ENCODE measurements at places on chromosomes 4 and X.
A peak's percentile ranks its signal among the peaks of the same experiment; 100 is the strongest.

DNA sequence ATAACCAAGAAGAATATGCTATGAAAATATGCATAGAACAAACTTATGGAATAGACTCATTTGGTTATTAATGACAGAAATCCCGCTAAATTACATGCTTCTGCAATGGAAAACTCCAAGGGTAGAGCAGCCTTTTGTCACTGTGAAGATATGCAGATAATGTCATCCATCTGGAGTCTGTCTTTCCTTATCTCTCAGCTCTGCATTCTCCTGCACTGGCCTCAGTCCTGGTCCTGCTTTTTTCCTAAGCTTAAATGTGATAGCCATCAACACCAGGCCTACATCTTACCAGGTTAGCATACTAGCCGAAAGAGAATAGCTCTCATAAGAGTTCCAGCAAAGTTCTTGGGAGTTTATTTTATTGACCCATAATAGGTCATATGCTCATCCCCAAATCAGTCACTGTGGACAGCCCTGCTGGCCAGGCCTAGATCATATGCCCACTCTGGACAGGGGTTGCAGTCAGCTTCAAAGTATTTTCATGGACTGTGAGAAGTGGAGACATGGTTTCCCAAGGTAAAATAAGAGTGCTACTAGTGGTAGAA is 86.5 kb upstream of the LEF1 start:
- H3K4me1 ChIP-seq = no peaks in the 10 kb centered on the region
- no peaks in the 10 kb centered on the region for H3K27me3 ChIP-seq
- no peaks in the 10 kb centered on the region for H3K36me3 ChIP-seq
- DNase-seq = no peak

DNA sequence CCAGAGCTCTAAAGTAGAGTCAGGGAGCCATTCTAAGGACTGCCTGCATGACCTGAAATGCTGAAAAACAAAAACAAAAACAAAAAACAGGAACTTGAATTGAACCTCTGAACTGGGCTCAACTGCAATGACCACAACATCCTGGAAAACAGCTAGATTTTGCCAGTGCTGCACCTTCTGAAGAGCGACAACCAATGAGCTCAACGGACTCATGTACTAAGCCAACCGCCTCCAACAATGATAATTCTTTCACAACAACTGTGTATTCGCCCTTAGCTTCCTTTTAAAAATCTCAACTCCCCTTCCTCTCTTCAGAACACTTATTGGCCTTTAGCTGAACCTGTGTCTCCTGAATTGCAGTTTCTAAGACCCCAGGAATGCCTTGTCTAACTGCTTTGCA is 69.8 kb downstream of the HAUS3 start:
- H3K4me1 ChIP-seq = no peaks in the 10 kb centered on the region
- H3K4me3 ChIP-seq = no peak overlapping the region
- no peak for DNase-seq
- no peak overlapping the region for H3K27ac ChIP-seq

GRCh38 chr4:40856840-40857362 is 107.1 kb downstream of the NSUN7 start:
- peak overlapping the region; percentile 48 for H3K4me3 ChIP-seq
- peak; percentile 82 for DNase-seq
- H3K4me1 ChIP-seq = peaks cover 14% of the 10 kb centered on the region
- H3K27ac ChIP-seq = no peak overlapping the region
- peaks cover 14% of the 10 kb centered on the region for H3K36me3 ChIP-seq

- no peak overlapping the region for H3K4me3 ChIP-seq
- DNase-seq = no peak
- no peaks in the 10 kb centered on the region for H3K27me3 ChIP-seq
- no peak overlapping the region for H3K27ac ChIP-seq
- no peaks in the 10 kb centered on the region for H3K4me1 ChIP-seq
- H3K36me3 ChIP-seq = no peaks in the 10 kb centered on the region
Measured at GRCh38 chrX:57445076-57445475, 146.7 kb upstream of the ZXDB start.

- H3K36me3 ChIP-seq = no peaks in the 10 kb centered on the region
- no peak for DNase-seq
- no peaks in the 10 kb centered on the region for H3K27me3 ChIP-seq
- no peak overlapping the region for H3K27ac ChIP-seq
- H3K4me1 ChIP-seq = peaks cover 4% of the 10 kb centered on the region
Measured at GRCh38 chrX:18698737-18699650, 8.5 kb upstream of the PPEF1 start.

GRCh38 chr4:148162991-148163390 is 279.2 kb downstream of the NR3C2 start:
- no peak overlapping the region for H3K27ac ChIP-seq
- no peaks in the 10 kb centered on the region for H3K36me3 ChIP-seq
- no peak overlapping the region for H3K4me3 ChIP-seq

DNA sequence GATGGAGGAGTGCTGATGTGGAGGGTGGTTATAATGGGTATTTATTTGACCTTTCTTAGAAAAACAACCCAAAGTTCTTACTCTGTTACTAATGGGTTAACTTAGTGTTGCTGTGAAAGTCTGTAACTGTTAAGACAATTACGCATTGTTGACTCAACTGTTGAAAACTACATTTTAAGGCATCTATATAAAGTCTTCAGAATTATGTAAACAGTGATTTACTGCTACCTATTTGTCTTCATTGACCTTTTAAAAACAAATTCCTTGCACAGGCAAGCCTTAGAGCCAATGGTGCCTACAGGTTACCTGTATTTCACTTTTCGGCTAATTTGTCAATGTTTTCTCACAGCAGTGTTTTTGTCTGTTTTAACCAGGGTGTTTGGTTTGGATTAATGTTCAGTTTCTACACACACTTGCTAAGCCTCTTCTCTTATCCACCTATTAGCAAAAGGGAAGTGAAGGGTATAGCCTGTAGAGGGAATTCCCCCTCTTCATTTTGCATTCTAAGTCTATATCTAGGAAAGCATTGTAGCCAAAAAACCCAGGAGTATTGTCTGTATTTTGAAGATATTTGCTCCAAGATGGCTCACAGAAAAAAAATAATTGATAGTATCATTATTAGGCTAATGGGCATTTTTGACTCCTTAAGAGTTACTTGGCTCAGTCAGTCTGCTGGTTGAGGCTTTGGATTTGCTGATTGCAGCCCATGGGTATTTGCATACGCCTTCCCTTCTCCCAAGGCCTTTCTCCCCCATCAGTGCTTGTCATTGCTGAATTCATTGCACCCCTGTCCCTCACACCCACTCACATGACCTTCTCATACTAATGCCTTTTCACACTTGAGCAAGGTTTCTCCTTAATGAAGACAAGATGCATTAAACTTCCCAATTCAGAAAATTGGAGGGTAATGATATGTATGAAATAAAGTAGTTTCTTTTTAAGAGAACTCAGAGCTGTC is 30.5 kb downstream of the AFF1 start:
- H3K27ac ChIP-seq = no peak overlapping the region
- no peaks in the 10 kb centered on the region for H3K36me3 ChIP-seq
- H3K27me3 ChIP-seq = no peaks in the 10 kb centered on the region
- no peak overlapping the region for H3K4me3 ChIP-seq
- H3K4me1 ChIP-seq = peaks cover 52% of the 10 kb centered on the region
- DNase-seq = no peak

DNA sequence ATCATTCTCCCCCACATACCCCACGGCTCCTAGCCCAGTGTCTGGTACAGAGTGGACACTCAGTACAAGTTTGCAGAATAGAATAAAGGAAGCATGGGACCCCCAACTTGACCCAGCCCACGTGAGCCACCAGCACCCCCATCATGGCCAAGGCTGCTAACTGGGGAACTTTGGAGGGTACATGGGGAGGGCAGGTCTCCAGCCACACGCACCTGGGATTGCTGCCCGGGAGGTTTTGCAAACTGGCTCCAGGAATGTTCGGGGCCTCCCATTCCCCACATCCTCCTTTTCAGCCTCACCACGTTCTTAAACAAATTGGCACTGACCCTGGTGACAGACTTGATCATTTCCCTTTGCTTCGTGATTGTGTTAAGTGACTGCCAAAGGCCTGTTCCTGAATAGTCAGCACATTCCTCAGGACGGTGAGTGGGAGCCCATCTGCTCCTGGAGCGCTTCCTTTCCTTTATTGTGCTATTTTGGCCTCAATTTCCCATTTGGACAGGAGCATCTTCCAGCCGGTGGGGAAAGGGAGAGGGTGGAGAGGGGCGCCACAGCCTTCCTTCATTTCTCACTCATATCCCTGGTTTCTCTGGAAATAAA is 18.7 kb upstream of the XPNPEP2 start:
- H3K4me1 ChIP-seq = no peaks in the 10 kb centered on the region
- H3K36me3 ChIP-seq = no peaks in the 10 kb centered on the region
- no peak overlapping the region for H3K4me3 ChIP-seq
- no peak overlapping the region for H3K27ac ChIP-seq
- H3K27me3 ChIP-seq = no peaks in the 10 kb centered on the region
- DNase-seq = no peak

DNA sequence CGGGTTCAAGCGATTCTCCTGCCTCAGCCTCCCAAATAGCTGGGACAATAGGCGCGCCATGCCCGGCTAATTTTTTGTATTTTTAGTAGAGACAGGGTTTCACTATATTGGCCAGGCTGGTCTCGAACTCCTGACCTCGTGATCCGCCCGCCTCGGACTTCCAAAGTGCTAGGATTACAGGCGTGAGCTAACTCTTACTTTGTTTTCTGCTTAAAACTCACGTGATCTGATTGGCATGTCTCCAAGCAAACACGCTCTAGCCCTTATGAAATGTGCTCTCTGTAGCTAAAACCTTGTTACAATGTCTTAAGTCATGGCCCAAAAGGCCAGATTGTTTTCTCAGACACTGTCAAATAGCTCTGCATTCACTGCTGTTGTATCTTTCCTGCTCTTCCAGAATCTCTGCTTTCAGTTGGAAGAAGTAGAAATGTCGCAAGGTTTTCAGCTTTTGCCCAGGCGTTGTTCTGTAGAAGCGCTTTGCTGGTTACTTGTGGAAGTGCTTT is 39.7 kb upstream of the OGT start:
- no peaks in the 10 kb centered on the region for H3K27me3 ChIP-seq
- DNase-seq = peak; percentile 36
- peak overlapping the region; percentile 67 for H3K27ac ChIP-seq
- no peaks in the 10 kb centered on the region for H3K36me3 ChIP-seq
- H3K4me1 ChIP-seq = no peaks in the 10 kb centered on the region

- no peaks in the 10 kb centered on the region for H3K27me3 ChIP-seq
- no peak overlapping the region for H3K4me3 ChIP-seq
- H3K27ac ChIP-seq = no peak overlapping the region
- no peaks in the 10 kb centered on the region for H3K36me3 ChIP-seq
- no peak for DNase-seq
Measured at GRCh38 chr4:112916868-112917267, 132.6 kb upstream of the ANK2 start.

GRCh38 chr4:39976141-39976944 is 1.4 kb downstream of the PDS5A start:
- DNase-seq = peak; percentile 77
- H3K27ac ChIP-seq = peak overlapping the region; percentile 93
- H3K4me1 ChIP-seq = peaks cover 29% of the 10 kb centered on the region
- peaks cover 31% of the 10 kb centered on the region for H3K36me3 ChIP-seq
- H3K4me3 ChIP-seq = peak overlapping the region; percentile 81

DNA sequence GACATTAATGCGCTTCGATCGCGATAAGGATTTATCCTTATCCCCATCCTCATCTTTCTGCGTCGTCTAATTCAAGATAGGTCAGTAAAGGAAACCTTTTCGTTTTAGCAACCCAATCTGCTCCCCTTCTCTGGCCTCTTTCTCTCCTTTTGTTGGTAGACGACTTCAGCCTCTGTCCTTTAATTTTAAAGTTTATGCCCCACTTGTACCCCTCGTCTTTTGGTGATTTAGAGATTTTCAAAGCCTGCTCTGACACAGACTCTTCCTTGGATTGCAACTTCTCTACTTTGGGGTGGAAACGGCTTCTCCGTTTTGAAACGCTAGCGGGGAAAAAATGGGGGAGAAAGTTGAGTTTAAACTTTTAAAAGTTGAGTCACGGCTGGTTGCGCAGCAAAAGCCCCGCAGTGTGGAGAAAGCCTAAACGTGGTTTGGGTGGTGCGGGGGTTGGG is 528 bp upstream of the FGF2 start:
- H3K27ac ChIP-seq = peak overlapping the region; percentile 79
- peak overlapping the region; percentile 67 for H3K4me3 ChIP-seq
- peaks cover 19% of the 10 kb centered on the region for H3K27me3 ChIP-seq
- no peak for DNase-seq
- H3K36me3 ChIP-seq = no peaks in the 10 kb centered on the region

DNA sequence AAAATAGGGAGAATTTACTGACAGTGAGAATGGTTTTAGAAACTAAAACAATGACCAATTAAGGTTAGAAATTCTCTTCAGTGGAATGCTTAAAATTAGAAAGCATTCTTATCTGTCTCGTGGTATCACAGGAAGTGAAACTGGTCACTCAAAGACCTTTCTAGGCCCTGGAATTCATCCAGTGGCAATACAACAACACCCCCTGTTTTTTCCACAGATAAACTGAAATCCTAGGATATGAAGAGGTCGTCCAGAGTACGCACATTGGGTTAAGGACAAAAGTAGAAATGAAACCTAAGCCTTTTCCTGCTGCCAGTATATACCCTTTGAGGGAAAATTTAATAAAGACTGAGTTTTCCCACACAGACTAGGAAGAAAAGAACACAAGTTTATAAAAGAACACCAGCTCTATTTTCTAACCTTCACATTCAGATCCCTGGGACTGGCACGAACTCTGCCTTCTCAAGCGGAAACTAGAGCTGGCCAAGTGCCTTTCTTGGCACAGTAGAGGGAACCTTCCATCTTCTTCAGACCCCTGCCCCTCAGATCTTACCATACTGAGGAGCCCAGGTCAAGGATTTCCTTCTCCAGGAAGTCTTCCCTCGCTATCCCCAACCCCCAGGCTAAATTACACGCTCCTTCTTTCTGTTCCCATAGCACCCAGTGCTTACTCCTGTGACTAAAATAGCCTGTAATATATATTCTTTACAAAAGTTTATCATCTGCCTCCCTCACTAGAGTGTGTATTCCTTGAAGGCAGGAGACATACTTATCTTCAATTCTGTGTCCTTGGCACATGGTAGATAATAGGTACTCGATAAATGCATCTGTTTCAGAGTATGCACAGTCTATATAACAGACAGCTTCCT is 16.9 kb downstream of the LHFPL1 start:
- H3K36me3 ChIP-seq = no peaks in the 10 kb centered on the region
- H3K27me3 ChIP-seq = no peaks in the 10 kb centered on the region
- no peak for DNase-seq
- H3K4me1 ChIP-seq = no peaks in the 10 kb centered on the region
- H3K4me3 ChIP-seq = no peak overlapping the region

DNA sequence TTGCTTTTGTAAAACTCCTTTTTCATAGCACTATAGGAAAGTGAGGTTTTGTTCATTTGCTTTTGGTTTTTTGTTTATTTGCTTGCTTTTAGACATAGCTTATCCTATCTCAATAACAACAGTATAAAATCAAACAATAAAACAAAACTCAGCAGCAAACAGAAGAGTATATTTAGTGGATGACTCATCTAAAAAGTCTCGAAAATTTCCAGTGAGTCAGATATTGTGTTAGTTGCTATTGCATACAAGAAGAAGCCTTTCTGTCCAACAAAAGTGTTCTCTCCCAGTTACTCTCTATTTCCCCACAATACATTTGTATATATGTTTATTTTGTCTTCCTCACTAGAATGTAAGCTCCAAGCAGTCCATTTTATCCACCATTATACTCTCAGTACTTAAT is 36.0 kb upstream of the NPNT start:
- DNase-seq = no peak
- H3K27ac ChIP-seq = no peak overlapping the region
- H3K36me3 ChIP-seq = no peaks in the 10 kb centered on the region
- no peaks in the 10 kb centered on the region for H3K4me1 ChIP-seq
- no peak overlapping the region for H3K4me3 ChIP-seq

Measured in lower lobe of right lung (tissue), 2 donors.